ENCODE measurements at places on chromosomes 4 and X.

GRCh38 chr4:93827272-93827947 is 1.1 kb upstream of the ATOH1 start:
- no peak for DNase-seq

DNA sequence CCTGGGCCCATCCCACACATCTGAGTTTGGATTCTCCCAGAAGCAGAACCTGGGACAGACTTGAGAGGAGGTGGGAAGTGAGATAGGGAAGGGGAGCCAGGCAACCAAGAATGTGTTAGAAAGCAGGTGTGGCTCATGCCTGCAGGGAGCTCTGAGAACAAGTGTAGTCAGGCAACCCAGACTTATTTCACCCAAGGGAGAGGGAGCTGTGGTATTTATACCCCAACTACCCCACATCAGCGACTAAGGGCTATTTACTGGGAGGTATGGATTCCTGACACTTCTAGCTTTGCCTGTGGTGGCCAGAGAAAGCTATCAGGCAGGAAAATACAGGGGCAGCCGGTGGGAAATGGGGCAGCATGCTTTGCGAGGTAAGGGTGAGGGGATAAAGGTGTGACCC is 125.8 kb upstream of the MSX1 start:
- DNase-seq = no peak

GRCh38 chrX:861921-862320 is 231.3 kb downstream of the SHOX start:
- DNase-seq = no peak

DNA sequence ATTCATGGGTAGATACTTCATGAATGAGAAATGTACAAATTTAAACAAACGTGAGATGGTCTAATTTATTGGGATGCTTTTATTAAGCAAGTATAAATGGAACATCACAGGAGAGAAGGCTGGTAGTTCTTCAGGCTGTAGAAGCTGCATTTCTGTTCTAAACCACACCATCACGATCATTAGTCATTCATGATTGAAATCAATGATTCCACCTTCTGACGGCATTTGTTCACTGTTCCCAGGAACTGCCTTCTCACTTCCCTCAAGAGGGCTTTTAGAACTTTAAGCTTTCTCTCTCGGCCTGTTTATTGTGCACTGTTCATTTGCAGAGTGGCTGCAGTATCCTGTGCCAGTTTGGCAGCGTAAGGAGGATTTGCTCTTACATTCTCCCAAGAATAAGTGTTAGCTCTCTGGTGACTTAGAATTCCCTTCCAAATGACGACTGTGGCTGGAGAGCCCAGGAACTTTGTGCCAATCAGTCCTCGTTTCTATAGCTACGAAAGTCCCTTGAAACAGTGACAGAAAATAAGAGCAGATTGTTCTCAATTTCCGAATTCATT is 54.7 kb downstream of the MFAP3L start:
- no peak for DNase-seq
